ENCODE measurements at places on chromosomes 12 and 14. TPM values are rescaled to one million over a fixed set of nuclear protein-coding genes. Genes with fewer than 3 reads are reported as not detected.

Gene RD3L
- not detected for total RNA-seq

Gene PZP
- total RNA-seq: under 0.01 TPM

Gene IFI27L2
- 47.2 TPM for total RNA-seq

Gene HOXC13
- total RNA-seq: not detected
